H1 (cell line): ENCODE measurements at places on chromosomes 5 and 9. TPM values are rescaled to one million over a fixed set of nuclear protein-coding genes. Genes with fewer than 3 reads are reported as not detected.
A peak's percentile ranks its signal among the peaks of the same experiment; 100 is the strongest.

INSL6 gene
- not detected in 2 replicates for total RNA-seq

DNA sequence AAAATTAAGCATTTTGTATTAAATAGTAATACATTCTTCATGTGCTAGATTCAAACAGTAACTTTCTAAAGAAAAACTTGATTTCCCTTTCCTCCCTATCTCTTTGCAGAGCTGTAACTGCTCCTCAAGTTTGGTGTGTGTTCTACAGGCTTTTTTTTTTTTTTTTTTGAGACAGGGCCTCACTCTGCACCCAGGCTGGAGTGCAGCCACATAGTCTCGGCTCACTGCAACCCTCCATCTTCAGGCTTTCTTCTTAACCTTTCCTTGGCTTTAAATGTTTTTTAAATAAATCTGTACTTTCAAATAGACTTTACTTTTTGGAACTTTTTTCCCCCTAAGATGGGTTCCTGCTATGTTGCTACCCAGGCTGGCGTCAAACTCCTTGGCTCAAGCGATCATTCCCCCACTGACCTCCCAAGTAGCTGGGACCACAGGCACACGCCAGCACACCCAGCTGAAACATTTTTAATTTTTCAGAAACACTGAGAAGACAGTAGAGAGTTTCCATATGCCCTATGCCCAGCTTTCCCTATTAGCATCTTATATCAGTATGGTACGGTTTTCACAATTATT, 9.1 kb downstream of the NDFIP1 start:
- H3K4me3 ChIP-seq, result no peak overlapping the region
- no peaks in the 10 kb centered on the region for H3K36me3 ChIP-seq
- H3K4me1 ChIP-seq, result no peaks in the 10 kb centered on the region

- no peaks in the 10 kb centered on the region for H3K4me1 ChIP-seq
- no peak for DNase-seq
- H3K27ac ChIP-seq, result no peak overlapping the region
- no peak overlapping the region for H3K4me3 ChIP-seq
These were observed 24.5 kb downstream of the RGS3 start for GRCh38 chr9:113488071-113488470.

- no peak overlapping the region for H3K4me3 ChIP-seq
- H3K27ac ChIP-seq, result no peak overlapping the region
- peaks cover 2% of the 10 kb centered on the region; the same call in 1 of the 2 replicates for H3K4me1 ChIP-seq
These were observed 143.4 kb downstream of the MYO10 start for GRCh38 chr5:16792598-16793275.

GRCh38 chr9:137046088-137046787, at the start of gene NPDC1:
TSS of gene NPDC1 (minus strand) at chr9:137046177. CDS start at chr9:137045989, 188 bp downstream.
- no peaks in the 10 kb centered on the region for H3K36me3 ChIP-seq
- H3K4me1 ChIP-seq, result peaks cover 10% of the 10 kb centered on the region; the same call in 1 of the 2 replicates
- peak; percentile 59 for DNase-seq
- H3K27ac ChIP-seq, result no peak within 1 kb of the TSS
- peak within 1 kb of the TSS; percentile 38 for H3K4me3 ChIP-seq

- no peaks in the 10 kb centered on the region for H3K36me3 ChIP-seq
- H3K4me3 ChIP-seq, result no peak overlapping the region
- no peak for DNase-seq
- H3K4me1 ChIP-seq, result no peaks in the 10 kb centered on the region
- H3K27ac ChIP-seq, result no peak overlapping the region
- no peaks in the 10 kb centered on the region for H3K27me3 ChIP-seq
These were observed 355.1 kb downstream of the ADAMTS6 start for GRCh38 chr5:65126542-65127069.

PCDHB5 gene
- 2.4 and 2.8 TPM in 2 replicates for total RNA-seq

DNA sequence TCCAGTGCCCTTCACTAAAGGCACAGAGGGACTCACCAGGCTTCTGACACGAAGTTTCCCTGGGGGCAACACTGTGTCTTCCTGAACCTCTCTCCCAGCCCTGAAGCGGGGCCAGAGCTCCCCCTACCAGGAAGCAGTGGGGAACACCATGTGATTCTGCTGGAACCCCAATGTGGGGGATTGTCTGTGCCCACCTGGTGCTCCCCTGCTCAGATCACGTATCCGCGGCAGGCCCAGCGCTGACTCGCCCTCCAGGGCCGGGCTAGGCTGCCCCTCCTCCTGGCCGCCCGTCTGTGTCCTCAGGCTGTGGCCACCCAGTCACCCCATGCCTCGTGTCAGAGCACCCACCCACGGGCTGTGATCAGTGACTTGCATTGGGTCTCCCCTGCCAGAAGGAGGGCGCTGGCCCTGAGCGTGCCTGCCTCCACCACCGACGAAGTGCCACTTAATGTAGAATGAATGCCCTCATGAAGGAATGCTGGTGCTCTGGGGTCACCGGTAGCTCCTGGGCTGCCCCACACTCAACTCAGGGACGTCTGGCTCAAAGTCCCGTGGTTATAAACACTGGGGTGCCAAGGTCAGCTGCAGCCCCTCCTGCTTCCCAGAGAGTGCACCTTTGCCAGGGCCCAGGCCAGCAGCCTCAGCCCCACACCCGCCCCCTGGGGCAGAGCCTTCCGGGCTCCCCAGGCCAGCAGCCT, 22.1 kb downstream of the SARDH start:
- H3K4me3 ChIP-seq, result no peak overlapping the region
- no peak for DNase-seq
- no peak overlapping the region for H3K27ac ChIP-seq
- H3K36me3 ChIP-seq, result no peaks in the 10 kb centered on the region

DNA sequence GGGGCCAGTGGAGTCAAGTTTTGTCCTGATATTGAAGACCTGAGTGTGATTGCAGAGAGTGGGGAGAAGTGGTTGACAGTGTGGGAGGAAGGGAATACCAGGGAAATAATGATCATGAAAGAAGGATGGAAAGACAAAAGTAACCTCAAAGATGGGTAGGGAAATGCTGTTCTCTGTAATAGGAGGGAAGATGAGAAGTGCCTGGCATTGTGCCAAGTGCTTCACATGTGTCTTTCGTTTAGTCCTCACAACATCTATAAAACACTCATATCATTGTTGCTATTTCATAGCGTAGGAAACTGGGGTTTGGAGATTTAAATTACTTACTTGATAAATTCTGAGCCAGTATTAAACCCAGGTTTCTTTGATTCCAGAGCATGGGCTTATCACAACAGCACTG, 472.3 kb downstream of the LRRC70 start:
- H3K36me3 ChIP-seq, result no peaks in the 10 kb centered on the region
- H3K27ac ChIP-seq, result no peak overlapping the region
- H3K27me3 ChIP-seq, result no peaks in the 10 kb centered on the region
- no peaks in the 10 kb centered on the region for H3K4me1 ChIP-seq
- no peak for DNase-seq
- H3K4me3 ChIP-seq, result no peak overlapping the region

- no peak overlapping the region for H3K4me3 ChIP-seq
- peaks cover 4% of the 10 kb centered on the region; the same call in 1 of the 2 replicates for H3K4me1 ChIP-seq
- no peak for DNase-seq
- H3K36me3 ChIP-seq, result no peaks in the 10 kb centered on the region
- no peaks in the 10 kb centered on the region for H3K27me3 ChIP-seq
- no peak overlapping the region for H3K27ac ChIP-seq
These were observed 255.2 kb downstream of the TMEM167A start for GRCh38 chr5:82821846-82822633.

GRCh38 chr9:37995348-37995737, 73.7 kb downstream of the SHB start:
- no peaks in the 10 kb centered on the region for H3K36me3 ChIP-seq
- no peak overlapping the region for H3K4me3 ChIP-seq
- no peaks in the 10 kb centered on the region for H3K27me3 ChIP-seq
- no peak overlapping the region for H3K27ac ChIP-seq
- no peak for DNase-seq
- H3K4me1 ChIP-seq, result peaks cover 8% of the 10 kb centered on the region

GRCh38 chr5:162565-163337, 28.5 kb upstream of the LRRC14B start:
- no peaks in the 10 kb centered on the region for H3K4me1 ChIP-seq
- no peaks in the 10 kb centered on the region for H3K27me3 ChIP-seq
- no peak overlapping the region for H3K27ac ChIP-seq

EDIL3 gene
- 41.7 and 47.2 TPM in 2 replicates for total RNA-seq

DNA sequence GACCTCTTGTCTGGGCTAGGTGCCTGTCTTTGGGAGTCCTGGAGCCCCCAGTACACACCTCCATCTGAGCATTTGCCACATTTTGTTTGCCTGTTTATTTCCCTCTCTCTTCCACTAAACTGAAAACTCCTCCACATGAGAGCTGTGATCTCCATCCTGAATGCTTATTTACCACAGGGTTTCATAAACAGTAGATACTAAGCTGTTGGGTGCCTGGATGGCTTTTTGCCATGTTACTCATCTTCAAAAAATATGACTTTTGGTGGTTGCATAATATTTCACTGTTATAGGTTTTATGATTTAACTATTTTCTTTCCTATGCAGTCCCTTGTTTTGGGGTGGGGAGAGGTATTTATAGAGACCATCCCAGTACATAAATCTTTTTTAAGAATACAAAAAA, 99.6 kb downstream of the APBA1 start:
- DNase-seq, result no peak
- H3K4me1 ChIP-seq, result no peaks in the 10 kb centered on the region
- no peaks in the 10 kb centered on the region for H3K36me3 ChIP-seq

- no peak overlapping the region for H3K4me3 ChIP-seq
- no peak overlapping the region for H3K27ac ChIP-seq
- no peaks in the 10 kb centered on the region for H3K4me1 ChIP-seq
- H3K36me3 ChIP-seq, result no peaks in the 10 kb centered on the region
- no peak for DNase-seq
- H3K27me3 ChIP-seq, result no peaks in the 10 kb centered on the region
These were observed 27.0 kb upstream of the FRRS1L start for GRCh38 chr9:109193974-109194556.

DNA sequence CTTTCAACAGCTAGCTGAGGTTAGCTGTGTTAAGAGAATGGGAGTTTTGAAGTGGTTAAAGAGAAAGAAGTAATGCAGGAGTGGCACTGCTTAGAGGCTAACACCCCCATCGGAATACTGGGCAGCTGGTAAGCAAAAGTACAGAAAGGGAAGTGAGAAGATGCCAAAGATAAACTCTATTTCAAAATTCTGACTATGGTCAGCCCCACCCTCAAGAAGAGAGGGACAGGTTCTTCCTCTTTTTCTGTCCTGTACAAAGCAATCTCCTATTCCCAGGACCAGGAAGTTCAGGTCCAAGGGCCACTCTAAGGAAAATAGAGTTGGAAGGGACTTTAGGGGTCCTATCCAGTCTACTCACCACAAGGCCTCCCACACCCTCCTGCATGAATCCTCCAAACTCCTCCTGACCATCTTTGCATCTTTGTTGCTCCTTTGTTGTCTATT, 45.9 kb upstream of the JAK2 start:
- no peak for DNase-seq
- H3K4me1 ChIP-seq, result no peaks in the 10 kb centered on the region
- H3K27ac ChIP-seq, result no peak overlapping the region

DNA sequence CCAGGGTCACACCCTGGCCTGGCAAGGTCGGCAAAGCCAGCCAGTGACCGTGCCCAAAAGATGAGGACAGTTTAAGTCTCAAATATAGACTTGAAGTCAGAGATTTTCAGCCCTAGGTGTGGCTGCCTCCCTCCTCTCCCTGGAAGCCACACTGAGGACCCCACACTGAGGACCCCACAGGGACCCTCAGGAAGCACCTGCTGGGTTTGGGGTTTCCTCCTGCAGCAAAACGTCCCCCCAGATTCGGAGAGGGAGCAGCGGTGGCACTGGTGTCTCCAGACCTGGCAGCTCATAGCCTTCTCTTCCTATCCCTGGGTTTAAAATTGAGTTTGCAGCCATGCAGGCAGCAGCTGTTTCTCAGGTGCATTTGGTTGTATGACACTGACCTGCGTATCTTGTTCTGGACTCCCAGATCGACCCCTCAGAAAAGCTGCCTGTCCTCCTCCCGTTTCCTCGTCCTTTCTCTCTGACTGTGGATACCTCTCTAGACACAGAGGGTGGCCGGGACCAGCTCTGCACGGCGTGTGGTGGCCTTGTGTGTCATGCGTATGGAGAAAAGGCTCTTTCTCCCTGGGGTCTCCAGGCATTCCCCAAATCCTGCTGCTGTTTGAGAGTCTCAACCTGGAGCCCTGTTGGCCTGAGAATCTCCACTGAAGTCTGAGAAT, 36.6 kb downstream of the MRPL36 start:
- no peaks in the 10 kb centered on the region for H3K36me3 ChIP-seq
- DNase-seq, result no peak
- H3K27ac ChIP-seq, result no peak overlapping the region
- no peaks in the 10 kb centered on the region; the same call in 1 of the 2 replicates for H3K4me1 ChIP-seq

DNA sequence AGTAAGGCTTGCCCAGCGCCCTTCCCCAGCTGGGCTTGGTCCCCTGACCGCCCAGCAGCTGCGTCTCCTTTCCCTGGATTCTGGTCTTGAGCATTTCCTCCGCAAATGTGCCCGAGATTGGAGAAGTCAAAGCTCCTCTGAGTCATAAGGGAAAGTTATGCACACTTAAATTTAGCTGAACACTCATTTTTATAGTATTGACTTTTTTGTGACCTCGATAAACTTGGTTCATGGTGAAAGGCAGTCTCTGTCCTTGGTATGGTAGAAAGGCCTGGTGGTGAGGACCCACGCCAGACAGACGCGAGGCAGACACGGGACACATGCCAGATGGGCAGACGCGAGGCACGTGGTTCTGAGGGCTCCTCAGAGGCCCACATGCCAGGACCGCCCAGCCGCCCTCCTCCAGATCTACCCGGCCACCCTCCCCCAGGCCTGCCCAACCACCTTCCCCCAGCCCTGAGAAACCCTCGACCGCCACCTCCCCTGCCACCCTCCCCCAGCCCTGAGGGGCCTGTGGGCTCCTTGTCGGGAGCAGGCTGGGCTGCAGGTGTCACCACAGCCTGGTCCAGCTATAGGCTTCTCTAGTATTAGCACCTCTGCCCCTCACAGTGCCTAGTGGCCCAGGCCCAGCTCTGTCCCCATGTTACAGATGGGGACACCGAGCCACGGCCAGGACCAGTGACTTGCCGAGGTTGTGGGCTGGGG, 60.9 kb upstream of the CACNA1B start:
- H3K4me1 ChIP-seq, result no peaks in the 10 kb centered on the region
- DNase-seq, result no peak
- H3K27me3 ChIP-seq, result no peaks in the 10 kb centered on the region
- H3K4me3 ChIP-seq, result no peak overlapping the region
- H3K27ac ChIP-seq, result no peak overlapping the region
